CD8-positive, alpha-beta memory T cell (primary cell): ENCODE measurements at places on chromosomes 16 and 17.

GRCh38 chr16:87390641-87391323, 1.4 kb upstream of the MAP1LC3B start:
- DNase-seq, result no peak

DNA sequence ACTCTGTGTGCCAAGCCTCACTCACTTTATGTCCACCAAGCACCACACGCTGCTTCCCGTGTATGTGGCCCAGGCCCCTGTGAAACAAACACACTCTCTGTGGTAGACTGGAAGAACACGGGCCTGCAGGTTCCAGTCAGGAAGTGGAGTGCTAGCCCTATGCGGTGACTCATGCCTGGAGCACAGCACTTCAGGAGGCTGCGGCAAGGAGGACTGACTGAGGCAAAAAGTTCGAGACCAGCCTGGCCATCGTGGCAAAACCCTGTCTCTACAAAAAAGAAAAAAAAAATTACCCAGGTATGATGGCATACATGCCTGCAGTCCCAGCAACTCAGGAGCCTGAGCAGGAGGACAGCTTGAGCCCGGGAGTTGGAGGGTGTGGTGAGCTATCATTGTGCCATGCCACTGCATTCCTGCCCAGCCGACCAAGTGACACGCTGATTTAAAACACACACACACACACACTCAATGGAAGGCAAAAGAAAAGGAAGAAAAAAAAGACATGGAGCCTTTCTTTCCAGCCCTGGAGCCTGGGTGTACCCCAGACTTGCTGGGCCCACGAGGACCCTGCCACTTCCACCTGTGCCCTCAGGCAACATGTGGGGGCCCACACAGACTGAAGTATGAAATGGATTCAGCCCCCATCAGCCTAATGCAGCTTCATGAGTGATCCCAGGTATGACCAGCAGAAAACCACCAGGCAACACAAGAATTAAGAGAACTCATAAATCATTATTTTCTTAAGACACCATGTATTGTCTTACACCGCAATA, 126.6 kb downstream of the ANKRD11 start:
- DNase-seq, result peak; percentile 39

DNA sequence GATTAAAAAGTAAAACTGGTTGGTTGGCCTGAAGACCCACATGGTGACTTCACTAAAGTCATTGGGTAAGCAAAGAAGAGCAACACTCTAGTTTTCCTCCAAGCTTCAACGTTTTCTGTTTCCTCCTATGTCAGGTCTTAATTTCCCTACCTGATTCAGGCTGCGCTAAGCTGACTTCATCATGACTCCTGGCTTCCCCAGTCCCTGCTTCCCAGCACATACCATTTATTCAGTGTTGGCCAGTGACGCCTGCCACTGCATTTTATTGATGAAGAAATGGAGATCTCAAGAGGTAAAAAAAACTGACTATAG, 645.3 kb downstream of the WWOX start:
- DNase-seq, result no peak

DNA sequence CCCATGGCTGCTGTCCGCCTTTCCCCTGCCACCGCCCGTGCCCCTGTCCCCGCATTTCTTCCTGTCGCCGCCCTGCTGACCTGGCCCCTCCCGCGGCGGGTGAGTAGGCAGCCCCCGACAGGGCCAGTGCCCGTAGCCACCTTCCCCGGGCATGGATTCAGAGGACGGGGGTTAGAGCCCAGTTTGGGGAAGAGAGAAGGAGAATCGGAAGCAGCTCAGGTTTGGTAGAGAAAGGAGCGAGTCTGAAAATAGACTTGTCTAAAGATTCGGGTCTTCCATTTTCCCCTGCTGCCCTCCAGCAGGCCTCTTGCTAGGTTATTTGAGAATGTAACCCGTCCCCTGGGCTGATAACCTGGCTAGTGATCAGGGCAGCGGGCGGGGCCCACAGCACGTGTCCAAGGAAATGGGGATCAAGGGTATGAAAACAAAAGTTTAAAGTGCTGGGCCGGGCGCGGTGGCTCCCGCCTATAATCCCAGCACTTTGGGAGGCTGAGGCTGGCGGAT, 7.9 kb upstream of the CLDN9 start:
- DNase-seq, result no peak
